ENCODE measurements at places on chromosomes 5 and 9. TPM values are rescaled to one million over a fixed set of nuclear protein-coding genes. Genes with fewer than 3 reads are reported as not detected.

Gene C5orf58
- total RNA-seq = not detected

Gene GFI1B
- not detected for total RNA-seq

Gene SPATA31C1
- total RNA-seq = not detected

Gene GNA14
- total RNA-seq = 43.6 TPM

Gene PCDHB8
- total RNA-seq = 0.88 TPM

Gene KCNV2
- total RNA-seq = not detected

Gene ZNF608
- 30.9 TPM for total RNA-seq

Gene FOXI1
- not detected for total RNA-seq

Gene GPR150
- 0.82 TPM for total RNA-seq

Gene TAS2R1
- total RNA-seq = not detected

Gene STC2
- total RNA-seq = 38.4 TPM

Gene IGFBPL1
- total RNA-seq = 0.35 TPM

Gene PCDHB13
- 3.0 TPM for total RNA-seq

Gene PCDHB6
- 0.05 TPM for total RNA-seq

Gene SNCAIP
- 18.4 TPM for total RNA-seq

Gene RC3H2
- total RNA-seq = 69.2 TPM

Gene PCDHB4
- total RNA-seq = 0.53 TPM

Gene GKAP1
- total RNA-seq = 0.78 TPM

Gene FAM221B
- not detected for total RNA-seq

Gene GABRA1
- total RNA-seq = not detected

Gene TARS1
- 165 TPM for total RNA-seq

Gene TAF11L10
- not detected for total RNA-seq

Gene PRRX2
- total RNA-seq = 1.4 TPM

Gene IL3
- not detected for total RNA-seq

Gene PCDHA9
- total RNA-seq = 0.06 TPM
